ENCODE measurements at places on chromosomes 3 and 15. TPM values are rescaled to one million over a fixed set of nuclear protein-coding genes. Genes with fewer than 3 reads are reported as not detected.

- no peak overlapping the region for H3K4me3 ChIP-seq
- no peak for DNase-seq
- H3K4me1 ChIP-seq = peaks cover 5% of the 10 kb centered on the region
Observed at GRCh38 chr3:179666436-179667035, 13.7 kb downstream of the USP13 start.

- no peak overlapping the region for H3K4me3 ChIP-seq
- H3K27me3 ChIP-seq = no peaks in the 10 kb centered on the region
- H3K4me1 ChIP-seq = no peaks in the 10 kb centered on the region
- no peak overlapping the region for H3K27ac ChIP-seq
- H3K36me3 ChIP-seq = peaks cover 24% of the 10 kb centered on the region
Observed at GRCh38 chr3:136042608-136043221, 77.2 kb downstream of the PPP2R3A start.

DNA sequence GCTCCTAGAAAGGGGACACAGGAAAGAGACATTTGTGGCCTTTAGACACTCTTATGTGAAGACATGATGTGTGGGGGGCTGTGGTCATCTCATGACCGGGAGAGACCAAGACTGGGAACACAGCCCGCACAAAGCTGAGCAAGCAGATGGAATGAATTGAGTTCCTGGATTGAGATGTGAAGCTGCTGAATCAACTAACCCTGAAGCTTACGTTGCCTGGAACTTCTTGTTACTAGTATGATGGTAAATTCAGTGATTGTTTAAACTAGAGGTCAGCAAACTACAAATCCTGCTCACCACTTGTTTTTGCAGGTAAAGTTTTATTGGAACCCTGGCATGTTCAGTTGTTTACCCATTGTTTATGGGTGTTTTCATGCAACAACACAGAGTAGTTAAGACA lies 83.4 kb upstream of the BHLHE40 start:
- H3K27me3 ChIP-seq = peaks cover 26% of the 10 kb centered on the region
- no peak overlapping the region for H3K4me3 ChIP-seq
- no peaks in the 10 kb centered on the region for H3K36me3 ChIP-seq

GP9 gene
- not detected for total RNA-seq

- H3K4me1 ChIP-seq = no peaks in the 10 kb centered on the region
- no peak for DNase-seq
- H3K27me3 ChIP-seq = peaks cover 22% of the 10 kb centered on the region
- no peaks in the 10 kb centered on the region for H3K36me3 ChIP-seq
- H3K4me3 ChIP-seq = no peak overlapping the region
- H3K27ac ChIP-seq = no peak overlapping the region
Observed at GRCh38 chr3:139306078-139306477, 37.7 kb upstream of the MRPS22 start.

DNA sequence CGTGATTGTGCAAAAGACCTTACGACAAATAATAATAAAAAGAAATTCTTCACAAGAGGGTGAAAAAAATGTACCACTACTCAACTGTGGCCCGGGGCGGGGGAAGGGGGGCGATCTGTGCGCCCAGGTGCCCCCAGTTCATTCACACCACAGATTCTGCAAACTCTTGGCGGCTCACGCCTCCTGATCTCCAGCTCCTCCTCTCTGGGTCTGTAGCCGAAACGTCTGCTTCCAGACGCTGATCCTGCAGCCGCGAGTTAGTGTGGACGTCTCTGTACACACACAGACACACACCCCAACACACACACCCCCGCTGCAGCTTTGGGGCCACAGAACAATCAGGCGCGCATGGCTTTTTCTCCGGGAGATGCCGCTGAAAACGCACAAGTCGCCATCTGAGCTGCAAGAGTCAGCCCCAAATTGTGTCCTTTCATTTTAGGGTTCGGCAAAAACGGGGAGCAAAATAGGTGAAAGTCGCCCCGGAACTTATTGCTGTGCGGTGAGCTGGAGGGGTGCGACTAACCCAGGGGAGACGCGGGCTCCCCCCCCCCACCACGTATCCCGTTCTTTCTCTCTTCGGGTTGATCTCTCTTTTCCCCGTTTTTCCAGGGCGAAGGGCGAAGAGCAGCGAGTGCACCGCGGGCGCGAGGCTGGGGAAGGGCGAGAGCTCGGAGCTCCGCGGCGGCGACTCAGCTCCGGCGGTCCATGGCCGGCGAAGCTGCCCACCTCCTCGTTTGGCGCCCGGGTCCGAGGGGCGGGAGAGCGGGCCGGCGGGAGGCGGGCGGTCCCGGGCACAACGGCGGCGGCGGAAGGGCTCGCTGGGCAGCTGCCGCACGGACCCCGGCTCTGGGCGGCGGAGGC lies 505 bp upstream of the WNT5A start:
- DNase-seq = no peak
- peaks cover 28% of the 10 kb centered on the region for H3K4me1 ChIP-seq
- H3K36me3 ChIP-seq = no peaks in the 10 kb centered on the region
- peak overlapping the region; percentile 92 for H3K27ac ChIP-seq
- peak overlapping the region; percentile 82 for H3K4me3 ChIP-seq
- peaks cover 86% of the 10 kb centered on the region for H3K27me3 ChIP-seq

TMEM212 gene
- total RNA-seq = not detected

DNA sequence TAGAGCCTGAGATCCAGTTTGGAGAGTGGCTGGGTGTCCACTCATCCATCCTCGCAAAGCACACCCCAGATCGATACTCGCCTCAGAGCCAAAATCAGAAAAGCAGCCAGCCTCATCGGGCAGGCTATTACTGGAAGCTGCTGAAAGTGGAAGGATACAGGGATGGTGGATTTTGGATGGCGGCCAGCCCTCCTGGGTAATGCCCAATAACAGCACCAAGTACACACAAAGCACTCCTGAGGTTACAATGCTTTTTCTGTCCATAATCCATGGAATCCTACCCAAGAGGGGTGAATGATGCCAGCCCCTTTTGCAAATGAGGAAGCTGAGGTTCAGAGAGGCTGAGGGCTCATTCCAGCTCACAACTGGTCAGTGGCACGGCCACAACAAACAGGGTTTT lies 93.1 kb upstream of the SLC6A11 start:
- no peaks in the 10 kb centered on the region for H3K36me3 ChIP-seq
- no peaks in the 10 kb centered on the region for H3K4me1 ChIP-seq
- no peak overlapping the region for H3K4me3 ChIP-seq
- H3K27ac ChIP-seq = no peak overlapping the region

DNA sequence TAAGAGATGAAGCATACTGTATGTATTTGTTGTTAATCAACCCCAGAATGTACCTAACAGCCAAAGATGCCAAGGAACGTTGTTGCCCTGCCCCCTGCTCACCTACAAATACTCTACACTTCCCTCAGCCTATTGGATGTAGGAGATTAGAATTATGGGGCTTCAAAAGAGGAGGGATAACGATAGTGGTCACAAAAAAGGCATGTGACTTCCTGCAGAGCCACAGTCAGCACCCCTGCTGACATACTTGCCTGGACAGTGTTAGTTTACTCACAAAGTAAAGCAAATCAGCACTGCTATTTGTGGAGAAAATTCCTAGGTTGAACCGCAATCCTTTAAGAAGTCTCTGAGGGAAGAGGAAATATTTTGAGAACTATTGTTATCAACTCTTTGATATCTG lies 37.9 kb downstream of the PARP15 start:
- H3K4me1 ChIP-seq = peaks cover 2% of the 10 kb centered on the region
- DNase-seq = no peak
- H3K36me3 ChIP-seq = no peaks in the 10 kb centered on the region
- H3K27me3 ChIP-seq = peaks cover 5% of the 10 kb centered on the region
- no peak overlapping the region for H3K4me3 ChIP-seq
- no peak overlapping the region for H3K27ac ChIP-seq

DNA sequence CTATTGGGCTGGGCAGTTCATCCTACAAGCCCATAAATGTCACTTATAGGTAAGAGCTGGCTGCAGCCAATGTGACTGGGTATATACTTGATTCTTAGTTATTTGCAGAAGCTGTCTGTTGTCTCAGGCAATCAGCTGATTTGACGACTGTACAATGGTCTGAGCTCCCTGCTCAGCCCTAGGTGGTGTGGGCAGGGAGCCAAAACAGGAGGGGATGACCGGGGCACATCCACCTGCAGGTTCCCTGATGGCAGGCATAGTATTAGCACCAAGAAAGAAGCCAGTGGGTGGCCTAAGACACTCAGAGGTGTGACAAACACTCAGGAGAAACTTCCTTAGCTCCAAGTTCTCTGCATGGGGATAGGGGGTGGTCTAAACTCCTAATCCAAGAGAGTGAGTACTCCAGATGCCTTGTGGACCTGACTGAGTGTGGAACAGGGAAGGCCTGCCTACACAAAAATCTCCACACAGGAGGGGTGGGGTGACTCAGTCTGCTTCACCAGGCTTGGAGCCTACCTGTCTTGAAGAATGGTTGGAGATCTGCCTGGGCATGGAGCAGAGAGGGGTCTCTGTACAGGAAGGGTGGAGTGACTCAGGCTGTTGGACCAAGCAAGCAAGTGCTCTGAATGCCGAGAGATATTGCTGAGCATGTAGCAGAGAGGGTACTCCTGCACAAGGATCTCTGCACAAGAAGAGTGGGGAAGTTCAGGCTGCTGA lies 690.4 kb upstream of the NAALADL2 start:
- no peaks in the 10 kb centered on the region for H3K4me1 ChIP-seq
- no peaks in the 10 kb centered on the region for H3K27me3 ChIP-seq
- H3K36me3 ChIP-seq = no peaks in the 10 kb centered on the region
- no peak overlapping the region for H3K27ac ChIP-seq

ARGFX gene
- total RNA-seq = not detected

NUDT16 gene
- 25.1 TPM for total RNA-seq

- no peak overlapping the region for H3K4me3 ChIP-seq
- H3K4me1 ChIP-seq = peaks cover 22% of the 10 kb centered on the region
- no peaks in the 10 kb centered on the region for H3K36me3 ChIP-seq
Observed at GRCh38 chr15:26234976-26235767, 372.0 kb upstream of the ATP10A start.

GRCh38 chr3:16510620-16511319 lies 2.7 kb downstream of the RFTN1 start:
- H3K27ac ChIP-seq = no peak overlapping the region
- peaks cover 72% of the 10 kb centered on the region for H3K27me3 ChIP-seq
- no peaks in the 10 kb centered on the region for H3K36me3 ChIP-seq

DNA sequence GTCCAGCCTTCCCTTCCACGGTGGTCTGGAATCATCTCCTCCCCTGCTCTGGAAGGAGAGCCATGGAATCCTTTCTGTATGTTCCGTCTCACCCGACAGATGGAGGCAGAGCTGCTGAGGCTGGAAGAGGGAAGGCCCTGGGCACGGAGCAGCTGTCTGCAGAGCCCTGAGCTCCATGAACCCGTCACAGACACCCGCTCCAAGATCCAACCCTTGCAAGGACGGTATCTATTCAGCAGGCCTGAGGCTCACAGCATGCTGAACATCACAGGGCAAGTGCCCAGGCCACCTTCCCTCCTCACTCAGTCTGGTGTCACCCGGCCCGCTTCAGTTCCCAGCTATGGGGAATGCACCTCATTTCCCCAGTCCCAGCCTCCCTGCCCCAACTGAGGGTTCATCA lies 103.9 kb downstream of the LRIG1 start:
- H3K4me3 ChIP-seq = no peak overlapping the region
- DNase-seq = no peak
- peaks cover 8% of the 10 kb centered on the region for H3K4me1 ChIP-seq
- H3K27me3 ChIP-seq = no peaks in the 10 kb centered on the region

CPN2 gene
- total RNA-seq = not detected

DNA sequence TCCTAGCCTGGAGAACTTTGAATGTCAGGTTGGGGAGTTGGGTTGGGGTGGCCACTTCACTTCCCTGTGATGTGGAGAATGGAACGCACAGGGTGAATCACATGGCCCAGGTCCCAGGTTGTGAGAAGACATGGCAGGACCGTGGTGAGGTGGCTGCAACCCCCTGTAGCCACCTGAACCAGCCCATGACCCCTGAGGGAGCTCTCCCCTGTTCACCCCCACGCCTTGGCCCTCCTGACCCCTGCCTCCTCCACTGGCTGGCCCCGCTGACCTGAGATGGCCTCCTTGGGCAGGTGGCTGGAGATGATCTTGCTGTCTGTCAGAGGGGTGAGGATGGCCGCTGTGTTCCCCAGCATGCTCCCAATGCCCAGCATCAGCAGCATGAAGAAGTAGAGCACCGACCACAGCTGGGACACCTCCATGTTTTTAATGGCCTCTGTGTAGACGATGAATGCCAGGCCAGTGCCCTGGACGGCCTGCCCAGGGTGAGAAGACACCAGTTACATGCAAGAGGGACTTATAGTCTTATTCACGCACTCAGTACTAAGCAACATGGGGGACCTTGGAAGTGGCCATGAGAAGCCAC lies 31.0 kb downstream of the SLC6A20 start:
- no peak overlapping the region for H3K4me3 ChIP-seq
- H3K36me3 ChIP-seq = no peaks in the 10 kb centered on the region
- no peak for DNase-seq
- peaks cover 11% of the 10 kb centered on the region for H3K27me3 ChIP-seq

DNA sequence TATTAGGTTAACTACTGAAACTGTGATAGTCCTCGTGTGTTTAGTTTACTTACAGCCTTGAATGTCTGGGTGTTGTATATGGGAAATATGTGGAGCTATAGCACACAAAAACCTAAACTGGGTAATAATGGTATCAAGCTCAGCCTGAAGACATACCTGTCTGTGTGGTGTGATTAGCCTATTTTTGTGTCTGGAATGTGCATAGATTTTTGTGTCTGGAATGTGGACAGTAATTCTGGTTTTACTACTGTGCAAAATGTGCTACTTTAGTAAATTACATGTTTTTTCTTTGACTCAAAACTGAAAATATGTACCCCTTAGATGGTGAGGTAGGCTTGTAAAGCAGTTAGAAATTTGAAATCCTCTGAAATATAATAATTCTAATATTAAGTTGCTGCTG lies 43.5 kb downstream of the CHD2 start:
- no peak for DNase-seq
- H3K36me3 ChIP-seq = peaks cover 57% of the 10 kb centered on the region
- H3K27ac ChIP-seq = no peak overlapping the region
- no peak overlapping the region for H3K4me3 ChIP-seq

GRCh38 chr15:69677403-69677802 lies 224.8 kb downstream of the RPLP1 start:
- H3K36me3 ChIP-seq = no peaks in the 10 kb centered on the region
- H3K4me1 ChIP-seq = no peaks in the 10 kb centered on the region
- no peak for DNase-seq
- no peak overlapping the region for H3K4me3 ChIP-seq
- H3K27ac ChIP-seq = no peak overlapping the region

MEX3B gene
- 22.4 TPM for total RNA-seq

DNA sequence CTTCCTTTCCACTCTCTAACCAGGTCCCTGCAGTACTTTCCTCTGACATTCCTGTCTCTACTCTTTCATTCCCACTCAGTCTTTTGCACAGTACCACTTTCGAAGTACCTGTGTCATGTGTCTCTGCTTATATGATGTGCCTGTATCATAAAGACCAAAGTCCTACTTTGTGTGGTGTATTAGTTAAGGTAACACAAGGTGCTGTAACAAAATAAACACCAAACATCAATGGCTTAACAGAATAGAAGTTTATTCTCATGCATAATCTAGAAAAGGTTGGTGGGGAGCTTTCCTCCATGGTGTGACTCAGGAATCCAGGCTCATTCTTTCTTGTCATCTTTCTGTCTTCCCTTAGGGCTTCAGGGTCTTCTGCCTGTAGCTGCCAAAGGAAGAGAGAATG lies 3.3 kb downstream of the TMED3 start:
- no peak overlapping the region for H3K27ac ChIP-seq
- H3K36me3 ChIP-seq = peaks cover 31% of the 10 kb centered on the region
- DNase-seq = no peak
- peaks cover 14% of the 10 kb centered on the region for H3K27me3 ChIP-seq

- DNase-seq = no peak
- peaks cover 1% of the 10 kb centered on the region for H3K36me3 ChIP-seq
- no peak overlapping the region for H3K27ac ChIP-seq
- peaks cover 4% of the 10 kb centered on the region for H3K4me1 ChIP-seq
Observed at GRCh38 chr3:126656371-126657134, 1.6 kb upstream of the TXNRD3 start.

All from progenitor cell of endocrine pancreas (in vitro differentiated cells).